Stimulated activated CD8-positive, alpha-beta memory T cell treated with anti-CD3 and anti-CD28 coated beads, Interleukin-2, amount 100 ng/mL, for 1 hour (primary cell): ENCODE measurements at places on chromosomes 1 and 21.
A peak's percentile ranks its signal among the peaks of the same experiment; 100 is the strongest.

GRCh38 chr1:30450818-30451233, 272.6 kb downstream of the MATN1 start:
- no peak for DNase-seq

DNA sequence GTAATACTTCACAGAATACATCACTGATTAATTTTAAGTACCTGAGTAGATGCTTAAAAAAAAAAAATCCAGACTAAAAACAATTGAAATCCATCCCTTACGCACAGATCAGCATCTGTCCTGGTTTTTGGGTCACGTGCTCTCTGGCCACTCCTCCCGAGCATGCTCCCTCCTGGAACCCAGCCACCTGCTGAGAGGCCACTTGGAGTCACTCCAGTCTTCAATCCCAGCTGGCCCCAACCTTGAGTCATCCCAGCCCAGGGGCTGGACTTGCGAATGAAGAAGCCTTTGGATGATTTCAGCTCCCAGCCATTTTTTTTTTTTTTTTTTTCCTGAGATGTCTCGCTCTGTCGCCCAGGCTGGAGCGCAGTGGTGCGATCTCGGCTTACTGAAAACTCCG, 8.9 kb downstream of the MAP1LC3C start:
- no peak for DNase-seq

DNA sequence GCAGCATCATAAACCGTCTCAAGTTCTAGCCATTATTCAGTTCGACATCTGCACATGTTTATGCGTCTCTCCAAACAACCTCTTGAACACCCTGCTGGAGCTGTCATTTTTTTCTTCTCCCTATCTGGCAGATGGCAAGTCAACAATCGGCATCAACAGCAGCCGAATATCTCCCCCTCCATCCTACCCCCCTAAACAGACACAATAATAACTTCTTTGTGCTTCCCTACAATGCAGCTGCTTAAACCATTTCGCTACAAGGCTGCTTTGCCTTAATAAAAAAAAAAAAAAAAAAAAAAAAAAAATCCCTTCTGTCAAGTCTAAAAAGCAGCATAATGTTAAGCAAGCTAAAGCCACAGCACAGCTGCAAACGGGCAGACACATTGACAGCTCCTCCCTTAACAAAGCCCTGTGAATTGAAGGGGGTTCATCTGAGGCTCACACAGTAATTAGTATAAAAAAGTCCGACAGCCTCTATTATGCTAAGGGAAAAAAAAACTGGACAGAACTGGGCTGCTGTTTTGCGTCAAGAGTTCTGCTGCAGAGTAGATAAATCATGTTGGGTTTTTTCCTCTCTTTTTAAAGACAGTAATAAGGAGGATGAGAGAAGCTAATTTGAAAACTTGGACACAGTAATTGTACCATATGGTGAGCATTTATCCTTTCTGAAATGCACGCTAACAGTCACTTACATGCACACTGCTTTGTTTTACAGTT, 136.4 kb downstream of the AKT3 start:
- no peak for DNase-seq

DNA sequence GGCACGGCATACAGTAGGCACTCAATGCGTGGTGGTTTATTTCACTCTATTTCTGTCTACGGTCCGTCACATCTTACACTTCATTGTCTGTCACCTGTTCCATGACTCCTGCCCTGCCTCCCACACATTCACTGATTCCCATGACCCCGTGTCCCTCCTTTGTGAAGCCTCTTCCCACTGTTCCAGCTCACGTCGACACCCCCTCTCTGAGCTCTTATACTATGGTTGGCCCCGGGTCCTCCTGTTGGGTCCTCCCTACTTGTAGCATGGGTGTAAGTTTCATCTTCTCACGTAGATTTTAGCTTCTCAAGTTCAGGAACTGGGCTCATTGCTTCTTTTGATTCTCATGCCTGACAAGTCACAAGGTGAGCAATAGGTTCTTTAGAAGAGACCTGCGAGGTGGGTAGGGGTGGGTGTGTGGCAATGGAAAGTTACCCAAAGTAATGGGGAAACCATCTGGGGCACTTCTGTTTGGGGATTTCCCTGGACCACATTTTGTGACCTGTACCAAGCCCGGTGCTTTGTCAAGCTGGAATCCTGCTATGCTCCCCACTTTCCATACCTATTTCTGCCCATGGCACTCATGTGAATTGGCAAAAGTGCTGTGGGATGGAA, 22.1 kb upstream of the IL10 start:
- DNase-seq = no peak

GRCh38 chr1:241924080-241924808, 33.3 kb upstream of the BECN2 start:
- DNase-seq = no peak

- no peak for DNase-seq
These were observed 31.8 kb upstream of the ACTN2 start for GRCh38 chr1:236654511-236654910.

- DNase-seq = no peak
These were observed 34.2 kb downstream of the PKP1 start for GRCh38 chr1:201317551-201317950.

DNA sequence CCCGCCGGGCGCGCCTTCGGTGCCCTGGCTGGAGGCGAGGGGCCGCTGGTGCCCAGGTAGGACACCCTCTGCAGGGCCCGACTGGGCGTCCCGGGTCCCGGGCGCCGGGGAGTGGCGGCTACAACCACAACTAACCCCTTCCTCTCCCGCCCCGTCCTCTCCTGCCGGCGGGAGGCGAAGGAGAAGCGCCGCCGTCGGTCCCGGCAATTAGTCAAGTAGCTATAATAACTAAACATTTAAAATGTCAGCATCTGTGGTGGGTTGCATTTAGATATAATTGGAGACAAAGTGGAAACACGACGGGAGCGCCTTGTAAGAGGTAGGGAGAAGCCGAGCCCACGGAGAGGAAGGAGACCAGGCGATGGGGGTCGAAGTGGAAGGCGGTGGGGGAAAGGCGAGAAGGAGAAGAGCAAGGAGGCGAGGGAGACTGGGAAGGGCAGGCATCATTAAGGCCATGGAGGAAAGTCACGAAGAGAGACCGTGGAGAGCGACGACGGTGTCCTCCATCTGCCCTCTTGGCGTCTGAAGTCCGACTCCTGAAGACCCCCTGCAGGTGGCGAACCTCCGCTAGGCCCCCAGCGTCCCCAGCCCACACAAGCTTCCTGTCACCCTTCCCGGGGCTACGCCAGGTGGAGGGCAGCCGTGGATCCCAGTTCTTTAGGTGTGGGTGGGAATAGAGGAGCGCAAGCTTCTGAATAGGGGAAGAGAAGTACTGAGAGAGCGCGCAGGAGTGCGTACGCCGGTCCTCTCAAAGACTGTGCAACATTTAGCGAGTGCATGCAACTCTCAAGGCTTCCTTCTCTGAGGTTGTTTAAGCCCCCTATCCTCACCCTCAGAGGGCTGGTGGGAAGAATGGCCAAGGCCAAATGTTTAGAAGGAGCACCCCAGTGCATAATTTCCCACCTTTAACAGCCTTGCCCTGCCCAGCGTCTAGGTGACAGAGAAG, 1.6 kb downstream of the CNIH3 start:
- no peak for DNase-seq

DNA sequence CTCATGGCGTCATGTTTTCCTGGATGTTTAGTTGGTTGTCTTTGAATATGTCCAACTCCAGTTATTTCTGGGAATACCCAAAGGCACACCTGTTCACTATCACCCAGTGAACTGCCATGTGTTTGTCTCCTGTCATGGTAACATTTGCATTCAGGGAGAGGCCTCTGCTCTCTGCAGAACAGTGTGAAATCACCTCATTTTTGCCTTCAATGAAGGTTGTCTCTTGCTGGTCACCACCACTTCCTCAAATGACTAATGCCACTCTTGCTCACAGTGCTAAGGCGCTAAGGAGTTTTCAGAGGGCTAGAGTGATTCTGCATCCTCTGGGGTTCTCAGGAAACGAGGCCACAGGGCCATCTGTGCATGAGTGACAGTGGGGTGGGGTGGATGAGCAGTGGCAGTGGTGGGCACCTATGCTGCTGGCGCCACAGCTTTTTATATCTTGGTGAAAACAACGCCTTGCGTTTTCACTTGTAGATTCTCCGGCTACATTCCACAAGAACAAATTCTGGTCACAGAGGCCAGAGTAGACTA, 60.0 kb upstream of the ATP5PO start:
- DNase-seq = peak; percentile 39

DNA sequence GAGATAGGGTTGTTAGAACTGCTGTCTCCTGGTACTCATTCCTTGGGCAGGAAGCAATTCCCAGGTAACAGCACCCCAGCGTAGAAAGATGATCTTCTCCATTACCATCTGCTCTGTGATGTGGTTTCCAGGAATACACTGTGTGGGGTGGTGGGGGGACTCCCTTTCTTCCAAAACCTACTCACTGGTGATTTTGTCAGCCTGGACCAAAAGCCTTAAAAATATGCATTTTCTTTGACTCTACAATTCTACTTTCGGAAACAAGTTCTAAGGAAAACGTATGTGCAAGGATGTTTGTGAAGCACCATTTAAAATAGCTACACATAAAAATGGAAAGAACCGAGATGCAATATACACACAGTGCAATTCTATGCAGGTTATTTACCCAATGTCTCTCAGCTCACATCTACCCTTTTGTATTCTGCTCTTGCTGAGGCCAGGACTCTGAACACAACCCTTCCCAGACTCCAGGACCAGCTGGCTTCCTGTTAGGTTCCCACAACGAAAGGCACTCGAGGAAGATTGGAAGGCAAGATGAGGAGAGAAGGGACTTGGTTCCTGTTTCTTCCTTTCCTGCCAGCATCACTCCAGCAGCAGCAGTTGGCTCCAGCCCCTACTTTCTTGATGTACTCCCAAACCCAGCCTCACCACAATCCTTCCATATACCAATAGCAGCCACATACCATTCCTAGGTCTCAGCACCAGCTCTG, 33.0 kb upstream of the GJB5 start:
- no peak for DNase-seq

DNA sequence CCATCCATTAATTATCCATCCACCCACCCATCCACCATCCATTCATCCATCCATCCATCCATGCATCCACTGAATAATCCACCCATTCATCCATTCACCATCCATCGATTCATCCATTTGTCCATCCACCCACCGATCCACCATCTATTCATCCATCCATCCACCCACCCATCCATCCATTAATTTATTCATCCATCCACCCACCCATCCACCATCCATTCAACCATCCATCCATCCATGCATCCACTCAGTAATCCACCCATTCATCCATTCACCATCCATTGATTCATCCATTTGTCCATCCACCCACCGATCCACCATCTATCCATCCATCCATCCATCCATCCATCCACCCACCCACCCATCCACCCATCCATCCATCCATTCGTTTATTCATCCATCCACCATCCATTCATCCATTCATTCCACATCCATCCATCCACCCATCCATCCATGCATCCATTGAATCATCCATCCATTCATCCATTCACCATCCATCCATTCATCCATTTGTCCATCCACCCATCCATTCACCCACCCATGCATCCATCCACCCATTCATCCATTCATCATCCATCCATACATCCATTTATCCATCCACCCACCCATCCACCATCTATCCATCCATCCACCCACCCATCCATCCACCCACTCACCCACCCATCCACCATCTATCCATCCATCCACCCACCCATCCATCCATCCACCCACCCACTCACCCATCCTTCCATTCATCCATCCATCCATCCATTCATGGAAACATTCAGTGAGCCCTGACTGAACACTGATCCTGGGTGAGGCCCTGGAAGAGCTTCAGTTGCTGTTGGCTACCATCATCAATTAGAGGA, 83.4 kb upstream of the ARHGEF16 start:
- no peak for DNase-seq

GRCh38 chr1:227134686-227135314, 183.5 kb downstream of the CDC42BPA start:
- DNase-seq = no peak

GRCh38 chr1:33258788-33259274, 2.5 kb downstream of the ZNF362 start:
- no peak for DNase-seq

DNA sequence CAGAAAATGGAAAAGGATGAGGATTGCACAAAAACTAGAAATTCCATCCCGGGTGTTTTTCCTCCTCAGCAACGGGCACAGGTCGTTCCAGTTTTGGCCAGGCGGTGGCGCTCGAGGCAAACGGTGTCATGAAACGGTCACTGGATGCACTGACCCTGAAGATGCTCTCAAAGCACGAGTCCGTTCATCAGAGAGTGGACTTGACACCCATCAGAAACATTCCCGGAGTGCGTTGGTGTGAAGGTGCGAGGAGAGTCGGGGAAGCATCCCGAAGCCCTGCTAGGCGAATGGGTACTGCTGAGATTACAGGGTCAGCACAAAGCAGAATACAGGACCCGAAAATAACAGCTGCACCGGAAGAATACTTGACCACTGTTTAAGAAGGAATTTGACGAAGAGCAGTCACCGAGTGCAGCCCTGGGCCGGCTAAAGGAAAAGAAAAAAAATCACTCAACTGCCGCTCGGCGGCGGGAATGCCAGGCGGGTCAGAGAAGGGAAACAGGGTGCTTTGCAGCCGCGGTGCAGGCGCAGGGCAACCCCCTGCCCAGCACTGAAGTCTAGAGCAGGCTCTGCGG, 71.7 kb upstream of the ETS2 start:
- DNase-seq = peak; percentile 52

DNA sequence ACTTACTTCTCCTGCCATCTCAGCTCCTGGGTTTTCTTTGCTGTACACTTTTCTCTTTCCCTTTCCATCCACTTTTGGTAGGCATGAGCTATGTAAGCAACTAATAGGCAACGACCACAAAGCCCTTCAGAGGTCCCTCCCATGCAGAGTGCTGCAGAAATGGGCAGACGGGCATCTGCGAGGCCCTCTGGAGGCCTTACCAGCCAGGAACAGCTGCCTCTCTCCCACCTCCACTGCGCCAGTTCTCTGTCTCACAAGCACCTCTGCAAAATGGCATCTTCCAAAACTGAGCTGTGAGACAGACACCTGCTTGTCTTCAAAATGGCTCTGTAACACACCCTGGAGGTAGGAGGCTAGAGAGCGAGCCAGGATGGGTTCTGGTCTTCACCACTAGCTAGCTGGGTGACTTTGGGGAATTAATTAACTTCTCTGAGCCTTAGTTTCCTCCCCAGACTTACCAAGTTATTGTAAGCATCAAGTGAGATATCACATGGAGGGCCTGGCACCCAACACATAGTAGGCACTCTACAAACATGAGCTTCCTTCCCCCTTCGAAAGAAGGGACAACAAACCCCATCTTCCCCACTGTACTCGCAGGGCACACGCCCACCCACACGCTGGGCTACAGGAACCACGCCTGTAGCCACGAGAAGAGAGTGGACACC, 62.0 kb downstream of the BCAR3 start:
- no peak for DNase-seq

DNA sequence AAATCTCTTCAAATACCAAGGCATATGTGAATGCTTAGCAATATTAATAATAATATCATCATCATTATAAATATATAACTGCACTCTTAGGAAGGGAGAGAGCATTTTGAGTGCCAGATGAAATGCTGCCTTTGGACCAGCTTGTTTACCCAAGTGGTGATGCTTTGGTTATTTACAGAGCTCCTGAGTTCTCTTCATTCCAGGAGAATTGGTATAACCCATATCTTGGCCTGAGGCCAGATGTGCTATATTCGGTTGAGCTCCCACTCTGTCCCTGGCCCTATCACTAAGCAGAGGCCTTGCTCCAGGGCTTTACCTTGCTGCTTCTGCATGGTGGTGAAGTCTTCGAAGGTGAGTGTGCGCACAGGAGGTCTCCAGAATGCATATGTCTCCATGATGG, 89.4 kb downstream of the TBX15 start:
- no peak for DNase-seq

- DNase-seq = no peak
These were observed 33.2 kb upstream of the CDC42BPA start for GRCh38 chr1:227351443-227351842.
